ENCODE measurements at places on chromosomes 6 and 20.

DNA sequence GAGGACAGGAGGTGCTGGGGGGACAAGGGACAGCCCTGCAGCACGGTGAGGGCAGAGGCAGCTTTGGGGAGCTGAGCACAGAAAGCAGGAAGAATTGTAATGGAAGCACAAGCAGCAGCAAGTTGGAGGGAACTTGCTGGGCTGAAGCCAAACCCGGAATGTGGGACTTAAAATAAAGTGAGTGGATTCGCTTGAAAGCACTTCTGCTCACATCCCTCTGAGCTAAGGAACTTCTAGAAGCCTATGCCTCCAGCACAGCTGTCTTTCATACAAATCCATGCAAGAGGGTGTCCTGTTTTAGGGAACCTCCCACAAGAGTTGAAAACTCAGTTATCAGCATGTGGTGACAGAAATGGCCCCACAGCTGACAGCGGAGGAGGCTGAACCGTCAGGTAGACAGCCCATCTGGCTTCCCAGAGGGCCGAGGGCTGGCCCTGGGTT, 71.4 kb upstream of the MLN start:
- no peak for DNase-seq

DNA sequence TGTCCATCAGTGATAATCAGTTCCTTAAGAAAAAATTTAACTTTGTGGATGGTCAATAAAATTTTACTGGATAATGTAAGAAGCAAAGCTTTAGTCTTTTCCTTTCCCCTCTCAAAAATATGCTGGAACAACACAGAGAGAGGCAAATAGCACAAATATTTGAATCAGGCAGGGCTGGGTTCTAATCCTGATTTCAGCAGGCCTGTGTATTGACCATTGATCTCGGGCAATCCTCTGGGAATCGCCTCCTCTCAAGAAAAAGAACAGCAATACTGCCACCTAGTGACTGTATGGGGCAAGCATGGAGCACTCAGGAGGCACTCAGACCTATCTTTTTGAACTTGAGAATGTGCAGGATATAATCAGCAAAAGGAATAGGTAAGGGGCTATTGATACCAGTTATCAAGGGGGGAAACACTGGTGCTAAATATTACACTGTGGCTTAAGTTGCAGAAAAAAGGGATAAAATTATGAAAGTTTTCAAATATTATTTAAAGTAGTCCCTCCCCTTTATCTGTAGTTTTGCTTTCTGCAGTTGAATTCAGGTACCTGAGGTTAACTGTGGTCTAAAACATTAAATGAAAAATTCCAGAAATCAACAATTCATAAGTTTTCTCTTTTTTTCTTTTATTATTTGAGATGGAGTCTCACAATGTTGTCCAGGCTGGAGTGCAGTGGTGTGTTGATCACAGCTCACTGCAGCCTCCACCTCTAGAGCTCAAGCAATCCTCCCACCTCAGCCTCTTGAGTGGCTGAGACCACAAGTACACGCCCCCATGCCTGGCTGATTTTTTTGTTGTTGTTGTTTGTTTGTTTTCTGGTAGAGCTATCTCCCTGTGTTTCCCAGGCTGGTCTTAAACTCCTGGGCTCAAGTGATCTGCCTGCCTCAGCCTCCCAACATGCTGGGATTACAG, 91.8 kb upstream of the NHSL1 start:
- peak; percentile 41 for DNase-seq

GRCh38 chr6:69584913-69585729, 211.7 kb downstream of the LMBRD1 start:
- no peak for DNase-seq

GRCh38 chr6:111713236-111713635, 107.6 kb upstream of the TRAF3IP2 start:
- DNase-seq = no peak

All from pulmonary artery endothelial cell (primary cell).